Hindlimb muscle (tissue), 1 donor: ENCODE measurements at places on chromosomes 7 and 10.

DNA sequence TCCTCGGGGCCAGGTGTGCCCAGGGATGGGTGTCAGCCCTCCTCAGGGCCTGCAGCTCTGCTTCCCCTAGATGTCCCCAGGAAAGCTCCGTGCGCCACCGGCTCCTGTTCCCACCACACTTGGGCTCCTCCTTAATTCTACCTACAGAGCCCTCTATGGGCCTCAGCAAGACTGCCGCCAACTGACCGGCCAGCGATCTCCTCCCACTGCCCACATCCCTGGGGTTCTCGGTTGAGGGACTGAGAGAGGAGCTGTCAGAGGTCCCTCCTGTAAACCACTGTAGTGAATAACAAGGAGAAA, 5.3 kb upstream of the LDB3 start:
- no peak for DNase-seq

DNA sequence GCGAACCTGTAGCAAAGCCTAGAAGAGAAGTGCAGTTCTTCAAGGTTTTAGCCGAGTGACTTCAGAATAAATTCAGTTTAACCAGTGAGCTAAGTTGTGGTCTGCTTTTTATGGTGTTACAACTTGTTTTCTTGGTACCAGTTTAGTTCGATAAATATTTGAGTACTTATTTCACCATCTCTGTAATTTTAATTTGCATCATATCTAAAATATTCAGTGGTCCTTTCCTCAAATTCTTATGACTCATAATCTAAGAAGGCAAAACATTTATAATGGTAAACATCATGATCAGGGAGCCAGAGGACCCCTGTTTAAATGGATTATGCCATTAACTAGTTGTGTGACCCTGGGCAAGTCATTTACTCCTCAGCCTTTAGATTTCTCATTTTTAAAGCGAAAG, 4.1 kb upstream of the BMPER start:
- DNase-seq: no peak

DNA sequence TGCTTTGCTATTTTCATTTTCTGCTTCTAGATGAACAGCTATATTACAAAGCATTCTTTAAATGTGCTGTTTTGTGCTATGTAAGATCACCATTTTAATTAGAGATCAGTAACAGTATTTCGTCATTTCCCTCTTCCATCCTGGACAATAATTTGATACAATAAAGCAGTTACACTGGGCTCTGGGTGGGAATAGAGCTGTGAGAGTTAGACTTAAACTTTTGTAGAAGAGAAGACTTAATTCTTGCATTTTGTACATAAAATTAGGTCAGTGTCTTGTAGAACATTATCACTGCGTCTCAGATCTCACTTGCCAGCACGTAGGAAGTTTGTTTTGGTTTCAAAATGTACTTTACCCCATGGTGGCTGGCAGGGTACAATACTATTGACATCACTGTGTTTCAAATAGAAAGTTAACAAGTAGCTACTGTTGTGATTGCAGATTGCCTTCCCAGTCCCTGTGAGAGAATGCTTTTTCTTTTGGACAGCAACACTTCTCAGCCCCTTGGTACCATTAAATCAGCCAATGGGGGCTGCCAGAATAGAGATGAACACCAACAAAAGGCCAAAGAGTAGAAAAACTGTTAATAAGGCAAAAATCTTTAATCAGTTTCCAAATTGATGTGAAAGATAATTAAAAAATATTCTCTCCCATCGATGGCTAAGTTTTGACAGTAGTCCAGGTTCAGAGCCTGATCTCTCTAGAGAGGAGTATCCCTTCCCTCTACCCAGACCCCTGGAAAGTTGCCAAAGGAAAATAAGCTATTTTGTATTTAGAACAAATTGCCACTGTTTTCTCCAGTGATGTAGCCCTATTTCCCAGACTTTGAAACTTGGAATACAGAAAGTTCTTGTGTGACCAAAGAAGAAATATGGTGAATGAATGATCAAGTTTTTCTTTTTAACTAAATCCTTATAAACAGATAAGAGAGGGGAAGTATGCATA, 35.1 kb downstream of the SMNDC1 start:
- no peak for DNase-seq

DNA sequence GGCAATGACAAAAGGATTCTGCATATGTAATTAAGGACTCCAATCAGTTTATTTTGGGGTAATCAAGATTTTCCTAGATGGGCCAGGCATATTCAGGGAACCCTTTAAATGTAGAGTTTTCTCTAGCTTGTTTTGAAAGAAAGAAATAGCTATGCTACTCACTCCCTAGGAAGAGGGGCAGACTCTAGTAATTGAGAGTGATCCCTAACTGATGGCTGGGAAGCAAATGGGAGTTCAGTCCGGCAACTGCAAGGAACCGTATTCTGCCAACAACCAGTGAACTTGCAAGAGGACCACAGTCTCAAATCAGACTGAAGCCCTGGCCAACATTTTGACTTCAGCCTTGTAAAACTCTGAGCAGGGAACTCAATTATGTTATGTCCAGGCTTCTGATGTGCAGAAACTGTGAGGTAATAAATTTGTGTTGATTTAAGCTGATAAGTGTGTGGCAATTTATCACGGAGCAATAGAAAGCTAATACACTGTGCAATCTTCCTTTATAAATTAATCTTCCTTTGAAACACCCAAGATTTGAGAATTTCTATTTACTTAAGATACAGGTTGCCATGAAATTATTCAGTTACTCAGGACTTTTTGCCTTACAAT, 14.0 kb downstream of the AOAH start:
- no peak for DNase-seq

DNA sequence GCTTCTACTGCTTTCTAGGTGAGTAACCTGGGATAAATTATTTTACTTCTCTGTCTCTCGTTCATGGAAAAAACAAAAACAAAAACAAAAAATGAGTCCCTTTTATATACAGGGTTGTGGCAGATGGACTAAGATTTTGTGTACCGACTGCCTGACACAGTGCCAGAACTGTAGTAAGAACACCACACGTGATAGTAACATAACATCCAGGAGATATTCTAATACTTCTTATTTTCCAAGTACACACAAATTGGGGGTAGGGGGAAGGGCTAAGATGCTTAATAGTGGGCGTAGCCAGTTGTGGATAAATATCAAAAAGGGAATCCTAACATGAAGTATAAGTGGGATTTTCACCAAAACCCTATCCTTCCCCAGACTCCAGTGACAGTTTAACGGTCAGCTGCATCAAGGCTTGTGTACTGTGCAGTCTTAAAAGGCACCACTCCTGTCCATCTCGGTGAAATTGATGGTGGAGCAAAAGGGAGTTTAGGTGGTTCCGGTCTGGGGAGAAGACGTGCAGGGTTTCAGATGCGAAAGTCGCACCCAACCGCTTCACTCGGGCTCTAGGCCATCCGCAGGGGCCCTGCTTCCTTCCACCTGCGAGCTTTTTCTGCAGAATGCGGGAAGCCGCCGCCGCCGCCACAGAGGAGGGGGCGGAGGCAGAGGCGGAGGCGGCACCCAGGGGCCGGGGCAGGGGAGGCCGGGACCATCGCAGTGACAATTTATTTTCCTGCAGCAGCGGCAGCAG, at the start of gene STAMBPL1:
Gene STAMBPL1 (plus strand): TSS at position 712 of the 748 bp plus-strand sequence. CDS start 21,464 bp downstream, outside the sequence.
- DNase-seq: no peak

GRCh38 chr7:31023877-31024276, 28.2 kb upstream of the ADCYAP1R1 start:
- no peak for DNase-seq

DNA sequence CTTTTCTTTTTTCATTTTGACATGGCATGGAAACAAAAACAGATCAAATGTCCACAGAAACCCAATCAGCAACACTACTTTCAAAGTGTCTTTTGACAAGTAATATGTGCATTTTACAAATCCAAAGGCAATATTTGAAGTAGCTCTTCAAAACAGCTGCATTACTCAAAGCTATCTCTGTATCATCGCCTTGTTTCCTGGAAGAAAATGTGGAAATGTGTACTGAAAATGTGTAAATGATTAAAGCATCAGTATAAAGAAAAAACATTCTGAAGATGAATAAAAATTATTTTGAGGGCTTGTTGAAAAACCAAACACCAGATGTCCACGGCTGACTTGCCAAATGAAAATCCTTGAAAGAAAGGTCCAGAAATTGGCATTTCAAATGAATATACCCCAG, 16.5 kb upstream of the ITGB8 start:
- no peak for DNase-seq

GRCh38 chr7:8515640-8516185, 82.3 kb downstream of the NXPH1 start:
- DNase-seq: no peak

GRCh38 chr7:3697472-3697871, 396.4 kb downstream of the SDK1 start:
- DNase-seq: no peak

GRCh38 chr7:22350466-22351328, 6.3 kb downstream of the RAPGEF5 start:
- DNase-seq: no peak

DNA sequence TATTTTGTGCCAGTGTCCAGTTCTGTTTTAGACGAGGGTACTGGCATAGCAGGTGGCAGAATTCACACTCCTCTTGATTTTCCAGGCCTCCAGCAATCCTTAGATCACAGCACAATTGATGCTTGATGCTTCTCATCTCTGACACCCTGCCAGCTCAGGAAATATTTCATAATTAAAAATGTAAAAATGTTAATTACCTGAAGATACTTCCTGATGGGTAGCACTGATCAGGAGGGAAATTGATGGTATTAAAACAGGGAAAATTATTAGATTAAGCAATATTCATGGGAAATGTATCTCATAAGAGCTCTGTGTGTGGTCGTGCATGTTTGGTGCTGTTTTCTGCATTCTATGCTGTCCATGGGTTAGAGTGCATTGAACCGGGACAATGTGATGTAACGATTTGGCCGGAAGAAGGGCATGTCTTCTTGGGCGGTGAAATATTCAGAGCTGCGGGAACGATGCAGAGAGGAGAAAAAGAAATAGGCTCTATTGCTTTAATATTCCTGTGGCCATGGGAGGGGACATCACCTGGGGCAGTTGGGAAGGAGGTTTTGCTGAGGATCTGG, 43.7 kb upstream of the MKI67 start:
- DNase-seq: no peak

GRCh38 chr7:31443457-31443856, 70.4 kb upstream of the ITPRID1 start:
- peak; percentile 23 for DNase-seq

GRCh38 chr10:29163746-29164145, 125.1 kb upstream of the LYZL1 start:
- peak; percentile 14 for DNase-seq

DNA sequence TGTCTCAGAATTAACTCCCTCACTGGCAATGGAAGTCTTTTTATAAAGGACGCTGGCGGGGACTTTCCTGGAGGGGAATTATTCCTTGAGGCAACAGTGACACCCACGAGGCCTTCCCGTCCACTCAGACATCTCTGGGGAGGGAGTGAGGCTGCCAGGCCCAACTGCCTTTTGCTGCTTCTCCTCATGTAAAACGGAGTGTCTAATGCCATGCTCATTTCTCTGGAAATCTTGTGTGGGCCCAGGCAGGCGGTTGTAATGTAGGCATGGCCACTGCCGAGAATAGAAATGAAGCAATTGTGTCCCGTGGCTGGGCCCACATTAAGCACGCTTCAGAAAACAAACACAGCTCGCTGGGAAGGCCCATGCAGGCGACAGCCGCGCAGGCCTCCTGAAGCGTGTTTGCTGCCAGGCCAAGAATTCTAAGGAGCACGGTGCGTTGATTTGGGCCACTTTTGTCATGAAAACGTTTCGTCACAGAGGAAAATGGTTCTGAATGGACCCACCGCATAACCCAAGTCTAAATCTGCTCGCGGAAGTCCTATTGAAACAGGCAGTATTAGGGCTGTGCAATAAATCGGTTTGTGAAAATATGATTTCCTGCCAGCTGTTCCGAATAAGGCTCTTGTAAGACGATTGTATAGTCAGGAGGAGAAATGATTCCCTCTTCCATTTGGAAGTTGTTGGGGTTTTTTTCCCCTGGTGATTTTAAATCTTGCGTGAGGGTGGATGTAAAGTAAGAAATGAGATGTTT, 104.2 kb upstream of the CHST15 start:
- DNase-seq: peak; percentile 56

- no peak for DNase-seq
Measured at GRCh38 chr7:70512761-70513160, 619.2 kb upstream of the GALNT17 start.

GRCh38 chr7:4052130-4052529, 630.0 kb upstream of the FOXK1 start:
- peak; percentile 82 for DNase-seq

DNA sequence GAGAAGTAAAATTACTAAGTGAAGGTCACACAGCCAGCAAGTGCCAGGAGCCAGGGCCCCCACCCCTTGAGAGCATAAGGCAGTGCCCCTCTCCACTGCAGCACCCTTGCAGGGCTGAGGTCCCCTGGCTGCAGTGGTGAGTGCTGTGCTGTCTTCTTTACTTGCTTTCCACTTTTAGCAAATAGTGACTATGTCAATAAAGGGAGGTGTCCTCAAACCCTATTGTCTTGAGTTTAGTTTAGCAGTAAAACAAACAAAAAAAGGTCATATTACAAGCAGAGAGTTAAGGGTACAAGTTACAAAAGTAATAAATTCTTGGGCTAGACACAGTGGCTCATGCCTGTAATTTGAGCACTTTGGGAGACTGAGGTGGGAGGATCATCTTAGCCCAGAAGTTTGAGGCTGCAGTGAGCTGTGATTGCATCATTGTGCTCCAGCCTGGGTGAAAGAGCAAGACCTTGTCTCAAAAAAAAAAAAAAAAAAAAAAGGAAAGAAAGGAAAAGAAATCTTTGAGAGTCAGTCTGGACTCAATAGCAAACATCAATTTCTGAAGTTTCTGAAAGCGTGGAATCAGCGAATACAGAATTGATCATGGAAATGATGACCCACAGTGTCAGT, 39.0 kb upstream of the KIF5B start:
- DNase-seq: no peak

DNA sequence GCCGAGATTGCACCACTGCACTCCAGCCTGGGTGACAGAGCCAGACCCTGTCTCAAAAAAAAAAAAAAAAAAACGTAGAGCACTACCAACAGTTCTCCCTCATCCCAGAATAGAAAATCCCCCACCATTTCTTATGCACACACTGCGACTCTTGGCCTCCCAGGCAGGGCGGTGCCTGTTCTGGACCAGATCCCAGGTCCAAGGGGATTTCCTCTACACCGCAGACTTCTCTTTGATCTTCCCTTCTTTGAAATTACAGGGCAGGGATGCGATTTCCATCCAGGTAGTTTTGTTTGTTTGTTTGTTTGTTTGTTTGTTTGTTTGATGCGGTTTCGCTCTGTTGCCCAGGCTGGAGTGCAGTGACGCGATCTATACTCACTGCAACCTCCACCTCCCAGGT, 91.8 kb downstream of the SEPTIN14 start:
- DNase-seq: no peak

- DNase-seq: peak; percentile 25
Measured at GRCh38 chr7:146768957-146769356, 652.4 kb downstream of the CNTNAP2 start.

DNA sequence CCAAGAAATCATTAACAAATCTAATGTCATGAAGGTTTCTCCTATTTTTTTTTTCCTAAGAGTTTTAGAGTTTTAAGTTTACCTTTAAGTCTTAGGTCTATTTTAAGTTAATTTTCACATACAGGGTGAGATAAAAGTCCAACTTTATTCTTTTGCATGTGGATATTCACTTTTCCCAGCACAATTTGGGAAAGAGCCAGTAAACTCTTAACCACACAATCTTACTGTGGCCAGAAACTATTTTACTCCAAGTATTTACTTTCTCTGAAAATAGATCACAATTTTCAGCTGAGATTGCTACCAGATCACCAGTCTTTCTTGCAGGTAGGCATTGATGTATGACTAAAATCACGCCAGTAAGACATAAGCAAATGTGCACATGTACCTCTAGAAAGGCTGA, 728.5 kb downstream of the TNS3 start:
- DNase-seq: peak; percentile 28

- no peak for DNase-seq
Measured at GRCh38 chr10:4758256-4758655, 67.8 kb upstream of the AKR1E2 start.
